ENCODE measurements at places on chromosomes 5 and 9.

GRCh38 chr5:14107536-14107935 is 35.6 kb upstream of the TRIO start:
- no peak for DNase-seq

- DNase-seq, result no peak
These were observed 17.8 kb upstream of the LAMC3 start for GRCh38 chr9:130990978-130991777.

DNA sequence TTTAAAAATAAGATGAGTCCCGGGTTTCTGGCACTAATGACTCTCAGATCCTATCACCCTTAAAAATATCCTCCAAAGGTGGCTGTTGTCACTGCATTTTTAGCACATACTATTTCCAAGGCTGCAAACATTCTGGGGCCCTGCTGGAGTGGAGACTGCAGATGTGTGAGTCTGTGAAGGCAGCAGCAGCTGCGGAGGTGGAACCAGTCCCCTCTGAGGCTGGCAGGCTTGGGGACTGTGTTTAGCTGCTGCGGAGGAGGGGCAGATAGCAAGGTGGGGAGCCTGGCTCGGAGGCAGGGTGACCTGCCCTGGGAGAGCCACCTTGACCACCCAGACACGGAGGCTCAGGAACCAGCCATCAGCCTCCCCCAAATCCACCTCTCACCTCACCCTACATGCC is 77.0 kb downstream of the C5orf15 start:
- no peak for DNase-seq

DNA sequence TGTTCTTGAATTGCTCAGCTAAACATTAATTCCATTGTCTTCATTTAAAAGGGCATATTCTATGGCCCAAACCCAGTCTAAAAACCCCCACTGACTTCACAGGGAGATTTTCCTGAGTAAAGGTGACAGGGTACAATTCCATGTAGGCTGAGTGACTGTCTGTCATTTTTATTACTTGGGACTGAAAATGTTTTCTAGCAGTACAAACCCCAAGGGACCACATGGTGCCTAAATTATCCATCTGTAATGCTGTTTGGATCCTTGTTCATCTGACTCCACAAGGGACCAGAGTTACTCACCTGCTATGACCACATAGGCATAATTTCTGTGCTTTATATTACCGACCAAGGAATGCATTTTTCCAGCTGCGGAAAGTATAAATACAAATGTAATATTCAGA is 349.1 kb downstream of the ZNF608 start:
- no peak for DNase-seq

DNA sequence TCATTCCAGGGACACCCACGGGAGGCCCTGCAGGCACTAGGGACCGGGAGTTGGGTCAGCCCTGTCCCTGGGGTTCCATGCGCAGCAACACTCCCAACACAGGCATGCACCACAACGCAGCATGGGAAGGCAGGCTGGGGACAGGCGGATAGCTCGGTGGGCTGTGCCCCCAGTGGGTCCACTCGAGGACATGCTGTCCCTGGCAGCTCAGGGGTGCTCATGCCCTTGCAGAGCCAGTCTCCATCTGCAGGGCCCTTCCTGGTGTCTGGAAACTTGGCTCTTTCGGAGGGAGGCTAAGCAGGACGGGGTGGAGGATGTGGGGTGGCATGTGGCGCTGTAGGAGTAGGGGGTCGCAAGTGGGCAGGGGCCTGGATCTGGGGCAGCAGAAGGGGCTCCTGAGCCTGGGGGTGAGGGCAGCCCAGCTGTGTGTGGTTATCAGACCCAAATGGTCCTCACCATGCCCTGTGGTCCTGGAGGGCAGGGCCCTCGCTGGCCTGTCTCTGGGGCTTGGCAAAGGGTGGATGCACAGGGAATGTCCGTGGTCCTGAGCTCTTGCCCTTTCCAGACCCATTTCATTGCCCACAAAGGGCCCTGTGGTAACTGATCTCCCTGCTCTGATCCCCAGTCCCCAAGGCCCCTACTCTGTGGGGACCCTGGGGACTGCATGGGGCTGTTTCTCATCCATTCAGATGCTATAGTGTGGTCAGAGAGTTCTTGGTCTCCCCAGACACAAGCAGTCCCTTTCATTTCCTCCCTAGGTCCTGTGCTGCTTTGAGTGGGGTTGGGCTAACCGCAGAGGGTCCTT is 90.3 kb upstream of the PHYKPL start:
- DNase-seq, result no peak

DNA sequence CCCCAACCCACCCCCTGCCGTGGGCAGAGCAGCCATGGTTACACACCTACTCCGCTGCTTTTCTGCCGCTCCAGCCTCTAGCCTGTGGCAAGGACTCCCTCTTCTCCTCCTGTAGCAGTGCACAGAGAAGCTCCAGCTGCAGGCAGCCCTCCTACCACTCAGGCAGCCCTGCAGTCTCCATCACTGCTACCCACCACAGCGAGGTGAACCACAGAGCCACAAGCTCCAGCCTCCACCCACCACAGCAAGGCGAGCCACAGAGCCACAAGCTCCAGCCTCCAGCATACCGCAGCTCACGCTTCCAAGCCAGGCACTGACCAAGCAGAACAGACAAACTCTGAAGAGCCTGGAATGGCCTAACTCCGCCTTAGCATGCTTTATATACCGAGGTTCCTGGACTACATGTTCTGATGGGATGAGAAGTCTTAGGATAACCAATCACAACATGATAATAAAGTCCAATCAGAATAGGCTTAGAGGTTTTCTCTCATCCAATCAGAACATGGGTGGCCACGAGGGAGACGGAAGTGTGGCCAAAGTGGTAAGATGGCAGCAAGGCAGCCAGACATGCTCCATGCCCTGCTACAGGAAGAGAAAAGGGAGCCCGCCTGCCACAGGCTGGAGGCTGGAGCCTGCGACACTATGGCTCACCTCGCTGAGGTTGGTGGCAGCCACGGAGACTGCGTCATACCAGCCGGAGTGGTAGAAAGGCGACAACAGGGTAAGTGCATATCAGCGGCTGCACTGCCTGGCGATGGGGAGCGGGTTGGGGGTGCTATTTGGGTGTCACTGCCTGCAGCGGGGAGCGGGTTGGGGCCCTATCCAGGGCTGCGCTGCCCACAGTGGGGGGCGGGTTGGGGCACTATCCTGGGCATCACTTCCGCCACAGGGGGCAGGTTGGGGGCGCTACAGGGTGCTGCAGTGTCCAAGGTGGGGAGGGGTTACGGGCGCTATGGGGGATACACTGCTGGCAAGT is 75.8 kb upstream of the PCAT7 start:
- DNase-seq, result no peak

GRCh38 chr5:149260761-149261160 is 10.9 kb upstream of the AFAP1L1 start:
- DNase-seq, result no peak

- peak; percentile 21 for DNase-seq
These were observed 236.6 kb upstream of the RASEF start for GRCh38 chr9:83299571-83299970.

DNA sequence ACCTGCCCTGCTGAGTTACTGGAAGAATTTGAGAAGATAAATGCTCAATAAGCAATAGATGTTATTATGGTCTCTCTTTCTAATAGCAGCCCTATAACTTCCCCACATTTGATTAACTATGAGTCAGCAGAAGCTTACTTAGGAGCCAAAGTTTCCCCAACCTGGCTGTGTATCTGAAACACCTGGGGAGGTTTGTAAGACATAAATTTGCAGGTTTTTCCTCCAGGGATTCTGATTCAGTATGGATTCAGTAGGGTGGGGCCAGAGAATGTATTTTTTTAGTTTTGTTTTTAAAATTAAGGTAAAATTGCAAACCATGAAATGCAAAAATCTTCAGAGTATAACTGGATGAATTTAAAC is 44.9 kb upstream of the GNPDA1 start:
- no peak for DNase-seq

DNA sequence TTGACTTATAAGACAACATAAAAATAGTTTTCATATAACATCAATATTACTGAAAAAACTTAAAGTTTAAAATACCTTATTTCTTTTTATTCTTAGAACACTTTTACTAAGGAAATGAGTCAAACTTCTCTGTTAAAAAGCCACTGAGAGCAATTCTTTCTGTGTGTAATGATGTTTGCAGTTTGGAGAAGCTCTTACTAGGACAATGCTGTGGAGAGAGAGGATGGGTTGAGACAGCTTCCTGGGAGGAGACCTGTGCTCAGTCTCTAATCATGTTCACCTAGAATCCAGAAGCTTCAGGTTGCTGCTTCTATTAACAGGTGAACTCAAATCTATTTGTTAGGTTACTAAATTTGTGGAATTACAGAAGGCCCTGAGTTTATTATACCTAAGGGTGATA is 198.5 kb downstream of the DNAH5 start:
- no peak for DNase-seq

- no peak for DNase-seq
These were observed 64.3 kb upstream of the DMRTA1 start for GRCh38 chr9:22382331-22382730.

- DNase-seq, result no peak
These were observed 111.2 kb downstream of the SV2C start for GRCh38 chr5:76194340-76194739.

- DNase-seq, result peak; percentile 81
These were observed 8.3 kb upstream of the SPATA31C1 start for GRCh38 chr9:87909310-87910041.

- peak; percentile 75 for DNase-seq
These were observed 9.8 kb downstream of the PIK3R1 start for GRCh38 chr5:68225188-68225910.

DNA sequence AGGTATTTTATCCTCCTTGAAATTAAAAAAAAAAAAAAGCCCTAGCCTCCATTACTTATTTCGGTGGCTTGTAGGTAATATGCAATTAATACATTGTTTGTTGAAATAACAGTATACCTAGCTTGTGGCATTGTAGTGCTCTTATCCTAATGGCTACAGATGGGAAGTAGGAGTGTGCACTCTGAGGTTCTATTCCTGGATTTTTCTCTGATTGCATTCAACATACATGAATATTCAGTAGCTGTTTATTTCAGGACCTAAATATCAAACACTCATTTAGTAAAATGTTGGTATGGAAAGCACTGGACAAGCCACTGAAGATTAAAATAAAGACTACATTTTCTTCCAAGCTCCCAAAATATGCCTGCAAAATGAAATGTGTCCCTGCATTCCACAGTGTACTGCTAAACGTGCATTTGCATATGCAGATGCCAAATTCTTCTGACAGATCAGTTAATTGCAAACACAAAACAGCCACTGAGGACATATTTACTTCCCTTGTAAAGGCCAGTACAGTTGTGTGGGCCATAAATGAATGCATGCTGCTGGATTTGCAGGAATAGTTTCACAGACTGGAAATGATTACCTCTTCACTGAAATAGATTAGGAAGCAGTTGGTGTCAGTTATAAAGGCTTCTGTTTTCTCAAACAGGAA is 826.1 kb downstream of the PRELID2 start:
- DNase-seq, result no peak

GRCh38 chr5:24492229-24492628 is 152.5 kb downstream of the CDH10 start:
- no peak for DNase-seq

DNA sequence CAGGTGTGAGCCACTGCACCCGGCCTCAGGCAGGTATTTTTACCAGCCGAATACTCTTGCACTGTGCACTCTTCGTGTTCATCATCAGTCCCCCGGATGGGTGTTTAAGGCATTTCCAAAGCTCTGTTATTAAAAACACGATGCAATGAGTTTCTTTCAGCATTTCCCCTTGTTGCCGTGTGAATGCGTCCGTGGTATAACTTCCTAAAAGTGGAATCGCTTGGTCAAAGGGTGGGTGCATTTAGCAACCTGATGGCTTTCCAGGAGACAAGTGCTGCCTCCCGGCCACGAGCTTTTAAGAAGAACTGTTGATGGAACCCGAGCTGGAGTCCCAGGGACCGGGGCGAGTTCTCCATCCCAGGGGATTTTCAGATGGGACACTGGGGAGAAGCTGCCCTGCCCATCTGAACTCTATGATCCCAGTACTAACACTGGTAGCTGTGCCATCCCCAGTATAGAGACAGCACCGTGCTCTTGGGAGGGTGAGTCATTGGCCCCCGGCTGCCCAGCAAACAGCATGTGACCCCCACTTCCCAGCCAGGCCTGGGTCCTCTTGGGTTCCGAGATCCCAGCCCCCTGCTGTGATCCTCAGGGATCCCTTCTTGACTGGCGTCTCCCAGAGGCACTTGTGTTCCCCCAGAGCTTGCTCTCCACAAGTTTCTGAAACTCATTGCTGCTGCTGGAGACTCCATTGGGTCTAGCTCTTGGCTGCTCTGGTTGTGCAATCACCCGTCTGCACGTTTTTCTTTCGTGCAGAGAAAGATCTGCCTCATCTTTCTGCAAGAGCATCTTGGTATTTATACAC is 169.5 kb upstream of the IER5L start:
- no peak for DNase-seq

- no peak for DNase-seq
These were observed 3.6 kb upstream of the TRIM41 start for GRCh38 chr5:181219262-181220177.

DNA sequence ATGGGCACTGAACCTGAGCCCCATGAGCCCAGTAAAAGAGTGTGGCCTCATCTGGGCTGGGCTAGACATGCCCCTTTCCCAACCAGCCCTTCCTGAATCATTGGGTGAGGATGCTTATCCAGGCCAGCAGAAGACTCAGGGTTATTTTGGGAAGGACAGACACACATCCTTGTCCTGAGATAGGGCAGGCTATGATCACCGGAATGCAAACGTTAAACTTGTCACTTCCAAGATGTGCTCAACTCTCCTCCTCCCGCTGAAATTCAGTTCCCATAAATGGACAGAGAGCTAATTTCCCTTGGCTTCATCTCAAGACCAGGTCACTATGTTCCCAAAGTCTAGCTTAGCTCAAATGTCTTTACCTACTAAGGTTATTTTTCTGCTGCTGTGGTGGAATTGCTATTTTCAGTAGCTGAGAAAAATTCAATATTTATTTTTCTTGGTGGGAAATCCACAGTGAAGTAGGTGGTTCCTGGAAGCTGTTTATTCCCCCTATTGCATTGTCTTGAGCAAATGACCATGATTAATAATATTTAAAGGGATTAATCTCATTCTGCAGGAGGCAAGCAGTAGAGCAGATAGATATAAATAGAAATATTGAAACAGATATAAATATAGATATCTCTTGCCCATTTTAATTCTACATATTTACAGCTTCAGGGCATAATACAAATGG is 70.0 kb downstream of the NXNL2 start:
- no peak for DNase-seq

- no peak for DNase-seq
These were observed 29.2 kb upstream of the IL13 start for GRCh38 chr5:132628814-132629213.

DNA sequence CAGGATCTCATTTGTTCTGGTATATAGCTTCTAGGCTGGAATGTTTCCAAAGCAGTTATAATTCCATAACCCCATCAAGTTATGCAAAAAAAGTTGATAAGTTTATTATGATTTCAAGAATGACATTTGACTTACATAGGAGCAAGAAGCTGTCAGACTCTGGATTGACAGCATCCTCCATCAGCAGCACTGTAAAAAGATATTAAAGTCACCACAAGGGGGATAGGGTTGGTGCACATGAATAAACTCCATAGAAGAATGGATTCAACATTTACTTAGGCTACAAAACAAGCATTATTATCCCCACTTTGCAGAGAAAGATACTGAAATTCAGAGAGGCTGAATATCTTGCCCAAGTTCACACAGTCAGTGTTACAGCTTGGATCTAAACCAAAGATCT is 208.9 kb upstream of the SLC30A5 start:
- no peak for DNase-seq

GRCh38 chr9:36535107-36535506 is 37.6 kb upstream of the MELK start:
- DNase-seq, result no peak

Data from Calu3 (cell line).